ENCODE measurements at places on chromosomes 3 and 15. TPM values are rescaled to one million over a fixed set of nuclear protein-coding genes. Genes with fewer than 3 reads are reported as not detected.

HCLS1 gene
- total RNA-seq, result 0.92 TPM

FGD5 gene
- 1.4 TPM for total RNA-seq

PEX5L gene
- 0.07 TPM for total RNA-seq

ZNF774 gene
- 2.0 TPM for total RNA-seq

INSYN1 gene
- total RNA-seq, result 1.3 TPM

GPR149 gene
- not detected for total RNA-seq

ZNF621 gene
- total RNA-seq, result 24.6 TPM

ANKRD34C gene
- not detected for total RNA-seq

ROPN1B gene
- not detected for total RNA-seq

PTPN9 gene
- total RNA-seq, result 39.0 TPM

SPTBN5 gene
- total RNA-seq, result 0.14 TPM

LIPH gene
- total RNA-seq, result 2.5 TPM

CDHR4 gene
- not detected for total RNA-seq

CMTM8 gene
- total RNA-seq, result 7.5 TPM

VWA5B2 gene
- total RNA-seq, result not detected

KIF15 gene
- 2.2 TPM for total RNA-seq

MYZAP gene
- total RNA-seq, result 0.27 TPM

CLDN1 gene
- total RNA-seq, result 305 TPM

SIAH2 gene
- total RNA-seq, result 48.1 TPM

EFHB gene
- total RNA-seq, result 0.33 TPM

DUOX2 gene
- 0.14 TPM for total RNA-seq

AHSG gene
- not detected for total RNA-seq

CCDC14 gene
- total RNA-seq, result 37.0 TPM

FBXL2 gene
- 12.6 TPM for total RNA-seq

DNAJC17 gene
- total RNA-seq, result 59.2 TPM

CDCP1 gene
- 82.0 TPM for total RNA-seq

DZIP3 gene
- 6.3 TPM for total RNA-seq

POC1A gene
- 4.7 TPM for total RNA-seq

DPPA4 gene
- not detected for total RNA-seq

GP5 gene
- total RNA-seq, result 0.07 TPM

HHLA2 gene
- not detected for total RNA-seq

PLA2G4D gene
- not detected for total RNA-seq

PLA2G4F gene
- 5.2 TPM for total RNA-seq

RBP2 gene
- total RNA-seq, result not detected

FANCD2OS gene
- not detected for total RNA-seq

Data from kidney epithelial cell (primary cell).